ENCODE measurements at places on chromosomes 7 and 10.

GRCh38 chr7:84022684-84023308, 171.8 kb downstream of the SEMA3A start:
- no peak for DNase-seq

- peak; percentile 54 for DNase-seq
Observed at GRCh38 chr10:45404087-45404769, 30.2 kb downstream of the ALOX5 start.

- DNase-seq = no peak
Observed at GRCh38 chr10:113945687-113946085, 91.2 kb downstream of the NHLRC2 start.

- no peak for DNase-seq
Observed at GRCh38 chr10:99927721-99928280, 81.9 kb downstream of the DNMBP start.

GRCh38 chr10:70492786-70493659, 14.5 kb downstream of the PALD1 start:
- peak; percentile 64 for DNase-seq

DNA sequence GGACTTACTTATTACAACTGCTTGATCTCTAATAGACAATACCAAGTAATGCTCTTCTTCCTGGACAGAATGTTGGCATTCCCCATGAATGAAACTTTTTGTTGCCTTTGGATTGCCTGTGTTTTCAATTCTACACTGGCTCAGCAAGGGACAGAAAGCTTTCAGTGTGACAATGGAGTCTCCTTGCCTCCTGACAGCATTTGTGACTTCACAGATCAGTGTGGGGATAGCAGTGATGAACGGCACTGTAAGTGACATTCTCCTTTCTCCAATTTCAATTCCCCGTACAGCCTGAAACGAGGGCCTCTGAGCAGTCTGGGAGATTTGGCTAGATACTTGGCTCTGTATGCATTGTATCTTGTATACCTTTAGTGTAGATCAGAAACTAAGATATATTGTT, 290 bp downstream of the MALRD1 start:
- no peak for DNase-seq

GRCh38 chr7:111129435-111129834, 38.5 kb downstream of the LRRN3 start:
- no peak for DNase-seq

GRCh38 chr7:1925349-1925748, 255.3 kb downstream of the ELFN1 start:
- DNase-seq = no peak

All from CD4-positive, alpha-beta T cell treated with Interleukin-15 for 1 hour (primary cell).